Right hindlimb (tissue), 1 donor: ENCODE measurements at places on chromosomes 12 and 14.

- no peak for DNase-seq
These were observed 18.9 kb downstream of the BICD1 start for GRCh38 chr12:32125455-32126084.

DNA sequence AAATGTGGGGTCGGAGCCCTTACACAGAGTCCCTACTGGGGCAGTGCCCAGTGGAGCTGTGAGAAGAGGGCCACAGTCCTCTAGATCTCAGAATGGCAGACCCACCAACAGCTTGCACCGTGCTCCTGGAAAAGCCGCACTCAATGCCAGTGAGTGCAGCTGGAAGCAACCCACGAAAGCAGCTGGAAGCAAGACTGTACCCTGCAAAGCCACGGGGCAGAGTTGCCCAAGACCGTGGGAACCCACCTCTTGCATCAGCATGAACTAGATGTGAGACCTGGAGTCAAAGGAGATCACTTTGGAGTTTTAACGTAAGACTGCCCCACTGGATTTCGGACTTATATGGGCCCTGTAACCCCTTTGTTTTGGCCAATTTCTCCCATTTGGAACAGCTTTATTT, 12.3 kb downstream of the GTF2A1 start:
- DNase-seq: no peak

DNA sequence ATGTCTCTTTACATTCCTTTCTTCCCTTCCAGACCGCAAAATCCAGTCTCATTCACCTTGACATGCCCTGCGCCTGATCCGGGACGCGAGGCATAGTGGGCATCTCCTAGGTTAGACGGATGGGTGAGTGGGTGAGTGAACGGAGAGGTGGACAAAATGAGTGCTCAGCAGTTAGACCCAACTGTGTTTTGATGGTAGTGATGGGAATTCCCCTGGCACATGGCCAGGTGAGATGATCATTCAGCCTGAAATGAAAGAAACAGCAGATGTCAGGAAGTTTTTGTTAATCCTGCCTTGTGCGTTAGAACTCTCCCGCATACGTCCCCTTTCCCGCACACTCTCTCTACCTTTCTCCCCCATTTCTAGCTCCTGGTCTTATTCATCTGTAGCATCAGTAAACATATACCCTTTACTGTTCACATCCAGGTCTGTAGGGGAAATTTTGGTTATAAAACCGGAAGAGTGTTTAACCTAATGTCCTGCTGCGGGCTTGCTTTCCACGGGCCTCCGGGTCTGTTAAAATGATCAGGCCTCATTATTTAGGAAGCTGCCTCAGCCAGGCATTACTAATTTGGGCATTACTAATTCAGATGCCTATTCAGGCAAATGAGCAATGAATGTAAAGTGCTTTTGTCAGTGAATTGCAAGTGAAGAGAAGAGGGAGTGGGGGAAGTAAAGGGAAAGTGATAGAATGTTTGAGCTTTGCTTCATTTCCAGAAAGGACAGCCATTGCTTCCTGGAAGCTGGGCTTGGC, 172.8 kb downstream of the ETV6 start:
- no peak for DNase-seq

GRCh38 chr12:88416155-88416554, 164.1 kb downstream of the KITLG start:
- DNase-seq: no peak

GRCh38 chr12:26017484-26018211, 59.2 kb downstream of the RASSF8 start:
- DNase-seq: no peak

GRCh38 chr14:52314595-52315354, 663 bp downstream of the PTGER2 start:
- peak; percentile 49 for DNase-seq

GRCh38 chr12:24600551-24600950, 348.4 kb downstream of the BCAT1 start:
- DNase-seq: no peak

- no peak for DNase-seq
These were observed 90.2 kb downstream of the TTLL5 start for GRCh38 chr14:75751296-75751695.

DNA sequence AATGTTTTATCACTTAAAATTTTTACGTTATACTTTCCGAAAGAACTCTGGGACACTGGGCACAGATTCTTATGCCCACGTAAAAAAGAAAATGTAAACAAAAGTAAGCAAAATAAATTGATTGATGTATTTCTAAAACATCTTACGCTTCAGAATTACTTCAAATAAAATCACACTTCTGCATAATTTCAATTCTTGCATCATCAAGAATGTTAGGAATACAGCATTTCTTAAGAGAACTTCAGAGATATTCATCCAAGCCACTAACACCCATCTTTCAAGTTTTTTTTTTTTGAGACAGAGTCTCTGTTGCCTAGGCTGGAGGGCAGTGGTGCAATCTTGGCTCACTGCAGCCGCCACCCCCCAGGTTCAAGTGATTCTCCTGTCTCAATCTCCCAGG, 180.6 kb downstream of the MED13L start:
- DNase-seq: no peak

DNA sequence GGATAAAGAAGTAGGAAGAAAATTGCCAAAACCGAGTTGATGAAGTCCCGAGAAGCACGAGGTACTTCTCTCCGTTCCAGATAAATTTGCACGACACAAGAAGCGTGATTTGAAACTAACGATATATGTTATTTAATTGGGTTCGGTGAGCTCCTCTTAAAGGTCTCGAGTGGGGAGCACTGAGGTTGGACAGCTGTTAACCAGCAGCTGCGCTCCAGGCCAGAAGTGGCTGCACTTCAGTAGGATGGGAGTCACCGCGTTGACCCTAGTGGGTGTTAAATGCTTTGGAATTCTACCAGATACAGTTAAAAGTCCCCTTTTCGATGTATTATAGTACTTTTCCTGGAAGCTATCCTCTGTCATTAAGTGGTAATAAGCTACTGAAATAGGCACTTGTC, 953 bp upstream of the DCAF5 start:
- peak; percentile 55 for DNase-seq

DNA sequence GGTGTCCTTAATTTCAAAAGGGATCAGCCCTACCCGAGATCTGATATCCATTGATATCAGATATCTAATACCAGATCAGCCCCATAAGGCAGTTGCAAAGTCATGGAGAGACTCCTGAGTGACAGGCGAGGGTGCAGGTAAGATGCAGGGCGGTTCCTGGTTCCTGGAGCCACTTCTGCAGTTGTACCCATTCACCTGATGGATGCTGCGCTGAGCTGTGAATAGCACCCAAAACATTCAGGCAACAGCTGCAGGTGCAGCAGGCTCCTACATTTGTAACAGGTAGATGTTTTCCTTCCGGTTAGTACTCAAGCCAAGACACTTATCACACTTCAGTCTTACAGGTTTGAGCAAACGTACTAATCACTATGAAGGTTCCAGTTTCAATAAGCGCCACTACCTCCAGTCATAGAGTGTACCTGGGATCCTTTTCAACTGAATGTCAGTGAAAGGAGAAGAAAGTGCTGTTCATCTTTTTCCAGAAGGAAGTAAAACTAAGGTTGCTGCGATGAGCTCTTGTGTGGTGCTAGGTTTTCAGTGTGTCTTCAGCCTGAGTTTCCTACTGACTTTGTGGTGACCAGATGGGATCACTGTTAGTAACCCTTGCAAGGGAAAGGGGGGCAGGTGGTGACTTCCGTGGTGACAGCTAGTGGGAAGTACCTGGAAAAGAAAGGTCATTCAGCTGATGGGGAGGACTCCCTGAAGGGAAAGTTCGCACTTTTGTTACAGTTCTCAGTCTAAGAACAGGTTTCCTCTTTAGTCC, 1.9 kb downstream of the ATP6V0A2 start:
- no peak for DNase-seq

GRCh38 chr12:44777044-44777443, 99.1 kb downstream of the NELL2 start:
- DNase-seq: no peak

DNA sequence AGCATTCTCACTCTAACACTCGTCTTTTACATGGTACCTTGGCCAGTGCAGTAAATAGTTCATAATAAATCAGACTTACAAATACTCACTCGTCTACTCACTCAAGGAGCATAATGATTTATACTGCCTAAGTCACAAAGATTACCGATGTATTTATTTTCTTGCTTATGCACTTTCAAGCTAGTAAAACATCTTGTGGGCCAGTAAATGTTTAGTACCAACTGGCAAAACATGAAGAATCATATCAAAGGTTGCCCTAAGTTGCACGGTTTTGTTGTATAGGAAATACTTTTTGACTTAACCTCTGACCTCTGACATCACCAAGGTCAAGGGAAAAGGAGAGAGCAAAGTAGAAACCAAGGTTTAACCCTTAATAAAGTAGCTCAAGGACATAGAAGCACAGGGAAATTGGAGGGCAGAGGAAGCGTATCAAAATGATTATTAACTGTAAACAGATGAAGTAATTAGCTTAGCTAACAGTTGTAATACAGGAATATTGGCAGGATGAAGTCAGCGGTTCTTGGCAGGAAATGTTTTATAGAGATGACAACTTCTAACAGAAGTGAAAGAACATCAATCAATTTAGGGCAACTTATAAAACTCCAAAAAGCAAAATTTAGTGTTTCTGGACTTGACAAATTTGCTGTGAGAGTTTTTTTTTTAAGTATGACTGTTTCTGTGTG, 131.9 kb downstream of the HMGA2 start:
- DNase-seq: no peak

DNA sequence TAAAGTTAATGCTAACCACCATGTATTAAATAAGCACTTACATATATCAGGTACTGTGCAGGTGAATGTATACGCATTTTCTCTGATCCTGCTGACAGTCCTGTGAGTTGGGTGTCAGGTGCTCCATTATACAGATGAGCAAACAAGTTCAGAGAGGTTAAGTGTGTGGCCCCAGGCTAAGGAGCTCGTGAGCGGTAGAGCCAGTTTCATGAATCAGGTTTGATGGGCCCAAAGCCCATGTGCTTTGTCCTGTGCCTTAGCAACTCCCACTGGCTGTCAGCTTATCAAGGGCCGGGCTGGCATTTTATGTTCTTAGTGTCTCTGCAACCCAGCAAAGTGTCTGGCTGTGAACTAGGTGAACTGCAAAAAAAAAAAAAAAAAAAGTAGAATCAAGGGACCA, 701.2 kb upstream of the TBX3 start:
- no peak for DNase-seq

DNA sequence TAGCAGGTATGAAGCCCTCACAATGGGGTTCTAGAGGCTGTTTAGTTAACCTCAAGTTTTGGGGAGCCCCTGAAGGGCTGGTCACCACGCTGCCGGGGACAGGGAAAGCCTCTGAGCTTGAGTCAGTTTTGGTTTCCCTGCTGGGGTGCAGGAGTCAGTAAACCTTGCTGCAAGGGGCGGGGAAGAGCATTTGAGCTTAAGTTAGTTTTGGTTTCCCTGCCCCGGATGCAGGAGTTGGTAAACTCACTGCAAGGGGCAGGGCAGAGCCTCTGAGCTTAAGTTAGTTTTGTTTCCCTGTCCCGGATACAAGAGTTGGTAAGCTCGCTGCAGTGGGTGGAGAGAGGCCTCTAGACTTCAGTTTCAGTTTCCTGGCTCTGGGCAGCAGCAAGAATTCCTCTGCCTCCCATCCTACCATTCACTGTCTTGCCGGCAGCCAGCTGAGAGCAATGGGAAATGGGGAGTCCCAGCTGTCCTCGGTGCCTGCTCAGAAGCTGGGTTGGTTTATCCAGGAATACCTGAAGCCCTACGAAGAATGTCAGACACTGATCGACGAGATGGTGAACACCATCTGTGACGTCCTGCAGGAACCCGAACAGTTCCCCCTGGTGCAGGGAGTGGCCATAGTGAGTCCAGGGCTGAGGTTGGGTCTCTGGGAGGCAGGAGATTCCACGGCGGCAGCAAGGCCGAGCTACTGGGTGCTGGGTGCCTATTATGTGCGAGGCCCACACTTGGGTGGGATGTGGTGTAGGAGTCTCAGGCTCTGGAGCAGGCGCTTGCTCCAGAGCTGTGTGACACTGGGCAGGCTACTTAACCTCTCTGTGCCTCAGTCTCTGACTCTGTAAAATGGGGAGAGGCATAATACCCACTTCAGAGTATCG, at the start of gene OAS2:
TSS of gene OAS2 (plus strand) at position 357 of the 878 bp plus-strand sequence. CDS start at position 447, 90 bp downstream.
- DNase-seq: peak; percentile 49

DNA sequence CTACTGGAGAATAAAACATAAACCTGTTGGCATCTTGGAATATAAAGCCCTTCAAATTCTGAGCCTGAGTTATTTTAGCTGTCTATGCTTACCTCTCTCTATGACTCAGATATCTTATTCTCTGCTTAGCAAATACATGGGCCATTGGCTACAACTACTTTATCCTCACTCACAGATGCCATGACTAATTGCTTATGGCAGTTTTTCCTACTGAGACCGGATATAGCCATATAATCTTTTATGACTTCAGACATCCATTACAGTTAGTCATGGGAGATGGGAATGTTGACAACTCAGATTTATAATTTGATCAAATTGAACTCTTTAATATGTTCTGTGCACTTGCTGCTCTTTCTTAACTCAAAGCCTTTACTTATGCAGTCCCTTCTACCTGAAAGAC, 502.4 kb upstream of the ATP2B1 start:
- no peak for DNase-seq

DNA sequence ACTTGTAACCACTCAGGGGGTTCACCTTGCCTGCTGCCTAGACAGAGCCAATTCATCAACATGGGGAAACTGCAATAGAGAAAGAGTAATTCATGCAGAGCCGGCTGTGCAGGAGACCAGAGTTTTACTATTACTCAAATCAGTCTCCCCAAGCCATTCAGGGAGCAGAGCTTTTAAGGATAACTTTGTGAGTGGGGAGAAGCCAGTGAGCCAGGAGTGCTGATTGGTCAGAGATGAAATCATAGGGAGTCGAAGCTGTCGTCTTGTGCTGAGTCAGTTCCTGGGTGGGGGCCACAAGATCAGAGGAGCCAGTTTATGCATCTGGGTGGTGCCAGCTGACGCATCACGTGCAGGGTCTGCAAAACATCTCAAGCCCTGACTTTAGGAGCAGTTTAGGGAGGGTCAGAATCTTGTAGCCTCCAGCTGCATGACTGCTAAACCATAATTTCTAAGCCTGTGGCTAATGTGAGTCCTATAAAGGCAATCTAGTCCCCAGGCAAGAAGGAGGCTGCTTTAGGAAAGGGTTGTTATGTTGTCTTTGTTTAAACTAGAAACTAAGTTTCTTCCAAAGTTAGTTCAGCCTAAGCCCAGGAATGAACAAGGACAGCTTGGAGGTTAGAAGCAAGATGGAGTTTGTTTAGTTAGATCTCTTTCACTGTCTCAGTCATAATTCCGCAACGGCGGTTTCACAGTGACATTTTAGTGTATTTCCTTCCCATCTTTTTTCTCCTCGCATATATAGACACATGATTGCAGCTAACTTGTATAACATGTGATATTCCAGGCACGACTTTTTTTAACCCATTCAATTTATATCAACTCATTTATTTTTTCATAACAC, 68.9 kb upstream of the NCOR2 start:
- no peak for DNase-seq

- no peak for DNase-seq
These were observed 381.1 kb downstream of the FLRT2 start for GRCh38 chr14:85911044-85911443.
